ENCODE measurements at places on chromosomes 3 and 15.

- no peak for DNase-seq
These were observed 56.9 kb upstream of the FLNB start for GRCh38 chr3:57951066-57951882.

DNA sequence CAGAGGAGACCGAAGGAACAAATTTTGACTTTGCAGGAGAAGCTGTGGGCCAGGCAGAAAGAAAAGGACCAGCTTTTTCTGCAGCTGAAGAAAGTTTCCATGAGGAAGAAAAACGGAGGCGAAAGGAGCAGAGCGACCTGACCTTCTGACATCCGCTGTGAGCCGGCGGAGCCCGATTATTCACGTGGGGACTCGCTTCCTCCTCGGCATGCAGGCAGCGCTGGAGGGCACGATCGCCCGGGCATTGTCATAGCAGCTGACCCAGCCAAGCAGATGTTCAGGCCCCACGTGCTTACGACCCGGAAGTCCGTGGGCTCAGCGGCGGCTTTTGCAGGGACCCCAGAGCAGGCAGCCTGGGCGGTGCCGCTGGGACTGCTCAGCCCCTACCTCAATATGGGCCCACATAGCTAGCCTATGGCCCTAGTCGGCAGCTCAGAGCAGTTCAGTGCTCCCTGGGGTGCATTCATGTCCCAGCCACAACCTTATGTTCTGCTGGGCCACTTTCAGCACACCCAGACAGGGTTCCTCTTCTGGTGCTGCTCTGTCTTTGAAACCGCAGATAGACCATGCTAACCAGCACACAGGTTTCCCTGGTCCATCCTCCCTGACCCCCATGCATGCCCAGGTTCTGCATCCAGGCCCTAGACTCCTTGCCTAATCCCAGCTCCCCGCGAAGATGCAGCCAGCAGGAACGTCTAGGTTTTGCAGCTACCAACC, 10.5 kb upstream of the EIF4A2 start:
- no peak for DNase-seq

DNA sequence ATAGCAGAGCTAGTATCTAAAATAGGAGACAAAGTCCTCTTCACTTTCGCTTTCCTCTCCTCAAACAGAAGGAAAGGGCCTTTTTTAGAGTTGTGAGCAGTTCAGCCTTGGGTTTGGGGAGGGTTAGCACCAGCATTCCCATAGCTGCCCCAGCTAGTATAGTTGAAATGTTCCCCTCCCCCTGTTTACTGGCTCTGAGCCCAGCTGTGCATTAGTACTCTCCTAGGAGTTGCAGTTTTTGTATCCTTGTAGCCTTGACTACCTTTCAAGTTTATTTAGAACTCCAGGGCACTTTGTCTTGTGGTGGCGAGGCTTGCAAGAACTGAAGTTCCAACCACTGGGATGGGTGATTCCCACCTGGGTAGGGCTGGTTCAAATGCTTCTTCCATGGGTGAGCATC, 245.1 kb upstream of the NAALADL2 start:
- no peak for DNase-seq

GRCh38 chr15:25811481-25811906, 51.6 kb downstream of the ATP10A start:
- no peak for DNase-seq

DNA sequence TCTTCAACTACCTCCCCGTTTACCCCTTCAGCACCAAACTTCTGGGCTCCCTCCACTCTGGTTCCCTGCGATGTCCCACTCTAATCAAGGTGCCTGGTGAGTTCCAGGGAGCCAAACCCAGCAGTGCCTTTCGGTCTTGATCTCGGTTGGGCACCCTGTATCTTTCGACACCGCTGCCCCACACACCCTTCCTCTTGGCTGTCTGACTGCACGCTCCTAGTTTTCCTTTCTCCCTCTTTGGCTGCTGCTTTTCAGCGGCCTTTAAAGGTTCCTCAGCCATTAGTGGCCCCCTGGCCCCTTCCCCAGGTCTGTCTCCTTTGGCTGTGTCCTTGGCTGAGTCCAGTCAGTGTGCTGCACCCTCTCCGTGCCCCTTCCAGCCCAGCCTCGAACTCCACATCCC, 784 bp downstream of the TTLL3 start:
- no peak for DNase-seq

GRCh38 chr15:100385300-100386050, 43.7 kb upstream of the ADAMTS17 start:
- DNase-seq = no peak

Measured in cortex of kidney (tissue), 1 donor.